ENCODE measurements at places on chromosomes 1 and 21.

DNA sequence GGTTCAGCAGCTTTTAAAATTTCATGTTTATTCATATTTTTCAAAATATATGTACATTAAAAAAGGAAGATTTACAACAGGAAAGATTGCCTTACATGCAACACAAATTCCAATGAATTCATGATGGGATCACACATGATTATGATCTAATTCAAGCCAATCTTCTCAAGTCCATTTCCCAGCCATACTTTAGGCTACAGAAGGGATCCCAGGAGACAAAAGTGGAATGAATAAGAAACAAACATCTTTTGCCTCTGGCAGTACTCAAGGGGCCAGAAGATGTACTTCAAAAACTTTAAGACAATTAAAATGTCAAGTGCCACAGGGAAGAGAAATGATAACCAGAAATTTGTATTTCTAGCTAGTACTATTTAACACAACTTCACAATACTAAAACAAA lies 10.2 kb upstream of the SH2D5 start:
- peaks cover 48% of the 10 kb centered on the region for H3K36me3 ChIP-seq
- no peak for DNase-seq
- H3K4me3 ChIP-seq = no peak overlapping the region
- no peaks in the 10 kb centered on the region for H3K4me1 ChIP-seq
- no peak overlapping the region for H3K27ac ChIP-seq

- no peaks in the 10 kb centered on the region for H3K27me3 ChIP-seq
Observed at GRCh38 chr1:34360574-34360973, 183.9 kb downstream of the C1orf94 start.

GRCh38 chr1:216824511-216824910 lies 101.3 kb upstream of the ESRRG start:
- no peaks in the 10 kb centered on the region for H3K4me1 ChIP-seq
- no peaks in the 10 kb centered on the region for H3K27me3 ChIP-seq
- no peaks in the 10 kb centered on the region for H3K36me3 ChIP-seq
- H3K27ac ChIP-seq = no peak overlapping the region
- DNase-seq = no peak

DNA sequence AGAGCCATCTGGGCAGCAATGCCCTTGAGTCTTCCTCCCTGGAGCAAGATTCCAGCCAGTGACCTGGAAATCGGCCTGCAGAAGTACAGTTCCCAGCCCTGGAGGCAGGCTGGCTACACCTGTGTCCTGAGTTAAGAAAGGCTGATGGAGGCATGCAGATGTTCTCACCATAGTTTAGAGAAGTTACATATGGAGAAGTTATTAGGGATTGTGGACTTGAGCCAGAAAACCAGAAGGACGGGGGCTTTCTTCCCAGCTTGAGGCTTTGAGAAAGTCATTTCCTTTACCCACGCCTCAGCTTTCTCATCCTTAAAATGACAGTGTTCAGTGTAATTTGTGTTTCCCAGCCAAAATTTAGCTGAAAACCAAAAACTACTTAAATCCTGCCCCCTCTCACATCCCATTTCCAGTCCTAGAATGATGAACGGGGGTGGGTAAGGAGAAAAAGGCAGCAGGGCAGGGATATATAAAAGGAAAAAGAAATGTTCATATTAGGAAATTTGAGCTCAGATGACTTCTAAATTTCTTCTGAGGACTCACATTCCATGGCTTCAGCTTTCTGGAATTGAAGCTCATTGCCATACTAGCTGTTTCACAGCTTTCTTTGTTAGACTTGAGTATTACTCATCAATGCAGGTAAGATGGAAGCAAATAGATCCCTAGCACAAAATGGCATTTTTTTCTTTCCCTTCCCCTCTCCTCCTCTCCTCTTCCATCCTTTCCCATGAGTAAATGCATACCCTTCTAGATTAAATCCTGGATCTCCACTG lies 14.4 kb upstream of the C8B start:
- H3K27me3 ChIP-seq = no peaks in the 10 kb centered on the region
- H3K4me3 ChIP-seq = no peak overlapping the region
- DNase-seq = no peak
- no peaks in the 10 kb centered on the region for H3K36me3 ChIP-seq
- H3K4me1 ChIP-seq = no peaks in the 10 kb centered on the region
- H3K27ac ChIP-seq = no peak overlapping the region

DNA sequence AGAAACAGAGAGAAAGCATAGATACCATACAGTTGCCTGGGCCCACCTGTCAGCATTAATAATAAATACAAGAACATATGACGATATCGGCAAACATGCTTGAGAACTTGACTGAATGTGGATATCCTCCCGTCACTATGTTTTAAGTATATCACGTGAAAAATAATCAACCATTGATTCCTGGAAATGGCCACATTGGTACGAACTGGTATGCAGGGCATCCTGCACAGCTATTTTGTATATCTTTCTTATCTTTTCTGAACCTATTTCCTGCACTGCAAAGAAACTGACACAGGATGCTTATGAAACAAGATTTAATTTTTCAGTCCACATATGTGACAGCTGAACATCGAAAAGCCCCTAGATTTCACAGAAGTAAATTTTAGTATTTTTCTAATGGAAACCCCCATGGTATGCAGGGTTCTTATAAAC lies 22.8 kb upstream of the RGS1 start:
- DNase-seq = no peak
- H3K27me3 ChIP-seq = peaks cover 4% of the 10 kb centered on the region
- no peak overlapping the region for H3K4me3 ChIP-seq
- peak overlapping the region; percentile 24 for H3K27ac ChIP-seq
